Putamen (tissue), 1 donor: ENCODE measurements at places on chromosomes 6 and 20.

GRCh38 chr6:37693079-37693478 lies 4.6 kb downstream of the MDGA1 start:
- no peak for DNase-seq

- no peak for DNase-seq
Measured at GRCh38 chr6:128914051-128914450, 31.1 kb downstream of the LAMA2 start.

GRCh38 chr6:154491567-154492470 lies 18.7 kb downstream of the CNKSR3 start:
- no peak for DNase-seq

GRCh38 chr6:74050921-74051320 lies 354.9 kb downstream of the CD109 start:
- no peak for DNase-seq

- DNase-seq = no peak
Measured at GRCh38 chr20:46174469-46175126, 56.5 kb downstream of the CD40 start.

- DNase-seq = peak; percentile 84
Measured at GRCh38 chr20:53578492-53579222, 15.0 kb downstream of the ZNF217 start.

DNA sequence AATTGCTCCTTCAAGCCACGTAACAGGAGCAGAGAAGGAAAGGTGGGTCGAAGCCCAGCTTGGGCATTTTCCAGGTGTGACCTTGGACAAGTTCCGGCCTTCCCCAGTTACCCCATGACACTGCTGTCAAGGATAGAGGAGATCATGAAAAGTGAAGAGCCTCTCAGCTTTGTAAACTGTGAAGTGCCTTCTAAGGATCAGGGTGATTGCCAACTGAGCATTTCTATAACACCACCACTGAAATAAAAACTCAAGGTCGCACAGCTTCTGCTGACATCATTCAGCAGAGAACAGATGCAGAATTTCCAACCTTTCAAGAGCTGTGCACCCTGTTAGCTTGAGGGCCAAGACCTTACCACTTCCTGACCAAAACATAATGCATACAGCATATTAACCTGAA lies 24.0 kb upstream of the ZMYND8 start:
- DNase-seq = no peak

DNA sequence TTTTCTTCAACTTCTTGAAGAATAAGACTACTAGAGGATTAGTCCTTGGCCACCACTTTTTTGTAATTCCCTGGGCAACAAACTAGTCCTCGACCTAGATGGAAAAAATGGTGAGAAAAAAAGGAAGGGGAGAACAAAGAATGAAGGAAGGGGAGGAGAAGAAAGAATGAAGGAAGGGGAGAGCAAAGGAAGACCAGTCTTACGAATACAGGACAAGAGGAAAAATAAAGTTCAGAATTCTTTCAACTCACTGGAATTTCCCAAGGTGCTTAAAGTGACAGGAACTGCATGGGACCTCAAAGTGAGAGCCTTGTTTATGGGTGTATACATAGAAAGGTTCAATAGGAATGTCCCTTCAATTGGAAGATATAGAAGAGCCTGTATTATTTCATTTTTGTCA lies 509.3 kb upstream of the JARID2 start:
- DNase-seq = no peak

DNA sequence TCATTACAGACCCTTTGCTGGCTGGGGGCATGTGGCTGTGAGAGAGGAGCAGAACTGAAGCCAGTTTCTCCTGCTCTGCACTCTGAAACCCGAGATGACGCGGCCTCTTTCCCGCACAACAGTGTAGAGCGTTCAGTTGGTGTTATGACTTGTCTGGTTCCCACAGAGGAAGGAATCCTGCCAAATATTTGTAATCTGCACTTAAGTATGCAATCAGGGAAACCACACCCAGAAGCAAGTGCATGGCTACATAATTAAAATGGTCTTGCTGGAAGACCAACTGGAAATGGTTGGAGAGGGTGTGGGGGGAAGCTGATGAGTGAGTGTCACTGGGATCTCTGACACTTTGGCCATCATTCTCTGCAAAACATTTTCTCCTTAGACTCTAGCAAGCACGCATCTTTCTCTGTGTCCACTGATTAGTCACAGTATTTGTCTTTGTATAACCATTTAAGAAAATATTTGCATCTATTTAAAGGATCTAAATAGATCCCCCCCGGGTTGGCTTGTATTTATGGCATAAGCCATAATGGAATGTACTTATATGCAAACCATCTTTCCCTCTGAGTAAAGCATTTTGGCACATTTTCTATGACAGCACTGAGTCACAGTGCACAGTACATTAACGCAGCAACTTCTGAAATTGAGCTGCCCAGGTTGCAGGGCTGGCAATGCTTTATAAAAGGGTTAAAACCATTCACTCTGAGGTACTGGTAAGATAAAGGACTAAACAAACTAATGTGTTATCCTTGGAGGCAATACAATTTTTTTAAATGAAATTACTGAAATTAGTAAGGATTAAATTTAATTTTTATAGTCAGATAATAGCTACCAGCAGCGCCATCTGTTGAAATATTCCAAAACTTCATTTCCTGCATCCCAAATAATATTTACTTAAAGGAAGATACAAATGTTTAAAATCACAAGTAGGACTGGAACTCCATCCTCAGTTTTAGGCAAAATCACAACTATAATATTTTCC lies 76.7 kb downstream of the FOXC1 start:
- no peak for DNase-seq

- no peak for DNase-seq
Measured at GRCh38 chr6:155388591-155388990, 67.0 kb downstream of the NOX3 start.

DNA sequence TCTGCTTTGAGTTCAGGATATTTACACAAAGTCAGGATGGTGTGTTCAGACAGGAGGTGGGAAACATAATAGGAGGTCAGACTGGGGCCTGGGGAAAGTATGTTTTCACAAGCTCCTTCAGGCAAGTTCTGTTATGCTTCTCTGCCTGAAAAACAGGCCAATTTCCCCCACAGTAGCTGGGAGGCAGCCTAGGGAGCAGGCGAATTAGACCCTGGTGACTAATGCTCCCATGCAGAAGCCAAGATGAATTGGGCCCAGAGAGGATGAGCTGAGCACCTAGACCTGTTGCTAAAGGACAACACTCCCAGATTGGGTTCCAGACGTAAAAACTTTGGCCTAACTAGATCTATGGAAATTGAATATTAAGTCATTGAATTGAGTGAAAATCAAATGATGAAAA lies 142.2 kb upstream of the MAP3K7 start:
- DNase-seq = no peak

DNA sequence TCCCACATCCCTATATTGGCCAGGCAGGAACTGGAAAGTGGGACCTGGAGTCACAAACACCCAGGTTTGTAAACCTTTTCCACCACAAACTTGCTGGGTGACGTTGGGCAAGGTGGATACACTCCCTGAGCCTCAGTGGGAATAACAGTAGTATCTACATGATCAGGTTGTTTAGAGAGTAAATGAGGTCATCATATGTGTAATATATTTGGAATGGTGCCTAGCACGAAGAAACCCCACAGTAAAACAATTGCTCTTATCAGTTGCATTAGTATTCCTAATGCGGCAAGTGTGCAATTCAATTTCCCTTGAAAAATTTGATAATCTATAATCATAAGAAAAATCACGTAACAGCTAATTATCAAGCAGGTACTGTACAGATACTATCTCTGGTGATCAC lies 51.9 kb downstream of the HIVEP2 start:
- DNase-seq = no peak

GRCh38 chr6:130895516-130895915 lies 68.3 kb downstream of the SMLR1 start:
- no peak for DNase-seq

DNA sequence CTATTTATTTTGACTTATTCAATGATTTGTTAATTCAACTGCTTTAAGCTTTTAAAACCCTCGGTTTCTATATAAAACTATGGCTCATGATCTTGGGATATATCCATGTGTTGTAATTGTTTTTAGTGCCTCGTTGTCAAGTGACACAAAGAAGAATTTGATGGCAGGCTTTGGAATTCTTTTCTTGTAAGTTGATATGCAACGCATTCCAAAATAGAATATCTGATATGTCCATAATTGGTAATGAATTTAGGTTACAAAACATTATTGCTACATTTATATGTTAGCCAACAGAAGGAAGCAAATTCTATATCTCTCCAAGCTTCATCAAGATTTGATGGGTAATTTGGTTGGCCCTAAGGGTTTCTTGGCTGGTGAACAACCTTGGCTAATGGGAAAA lies 220.4 kb upstream of the RIMS1 start:
- no peak for DNase-seq

DNA sequence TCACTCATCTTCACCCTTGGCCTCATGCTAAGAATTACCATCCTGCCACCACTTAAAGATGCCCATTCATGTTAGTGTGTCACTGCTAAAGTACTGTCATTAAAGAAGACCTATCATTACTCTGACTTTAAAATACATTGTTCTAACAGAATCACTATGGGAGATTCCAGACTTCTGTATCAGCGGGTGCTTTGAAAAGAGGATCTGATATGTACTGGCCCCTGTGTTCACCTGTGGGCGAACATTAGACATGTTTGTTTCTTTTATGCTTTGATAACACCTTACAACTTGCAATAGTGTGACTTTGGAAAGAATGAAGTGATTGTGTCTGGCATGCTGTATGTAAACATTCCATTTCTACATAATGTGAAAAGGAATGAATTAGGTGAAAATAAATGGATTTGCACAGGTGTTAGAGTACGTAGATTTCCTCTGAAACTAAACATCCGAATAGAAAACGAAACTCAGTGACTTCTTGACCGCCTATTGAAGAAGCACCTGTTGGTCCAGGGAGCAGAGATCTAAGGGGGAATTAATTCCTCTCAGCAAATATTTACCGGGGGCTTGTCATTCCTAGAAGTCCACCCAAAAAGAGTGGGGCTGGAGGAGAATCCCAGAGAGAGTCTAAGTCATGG lies 132.3 kb downstream of the CARMIL1 start:
- DNase-seq = no peak

GRCh38 chr6:34664256-34664971 lies 32.2 kb downstream of the ILRUN start:
- no peak for DNase-seq

- DNase-seq = no peak
Measured at GRCh38 chr20:51187261-51187660, 164.4 kb upstream of the KCNG1 start.

DNA sequence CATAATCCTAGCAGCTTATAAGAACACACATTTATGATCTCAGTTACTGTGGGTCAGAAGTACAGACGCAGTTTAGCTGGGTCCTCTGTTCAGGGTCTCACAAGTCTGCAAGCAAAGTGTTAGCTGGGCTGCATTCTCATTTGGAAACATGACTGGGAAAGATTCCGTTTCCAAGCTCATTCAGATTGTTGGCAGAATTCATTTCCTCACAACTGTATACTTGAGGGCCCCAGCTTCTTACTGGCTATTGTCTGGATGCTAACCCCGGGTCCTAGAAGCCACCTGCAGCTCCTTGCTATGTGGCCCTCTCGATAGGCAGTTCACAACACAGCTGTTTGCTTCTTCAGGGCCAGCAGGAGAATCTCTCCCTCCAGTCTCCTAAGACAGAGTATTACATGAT lies 13.1 kb downstream of the TCP11 start:
- DNase-seq = no peak

GRCh38 chr20:53448875-53449274 lies 144.8 kb downstream of the ZNF217 start:
- no peak for DNase-seq

GRCh38 chr6:107066697-107067659 lies 39.0 kb downstream of the MTRES1 start:
- DNase-seq = no peak

DNA sequence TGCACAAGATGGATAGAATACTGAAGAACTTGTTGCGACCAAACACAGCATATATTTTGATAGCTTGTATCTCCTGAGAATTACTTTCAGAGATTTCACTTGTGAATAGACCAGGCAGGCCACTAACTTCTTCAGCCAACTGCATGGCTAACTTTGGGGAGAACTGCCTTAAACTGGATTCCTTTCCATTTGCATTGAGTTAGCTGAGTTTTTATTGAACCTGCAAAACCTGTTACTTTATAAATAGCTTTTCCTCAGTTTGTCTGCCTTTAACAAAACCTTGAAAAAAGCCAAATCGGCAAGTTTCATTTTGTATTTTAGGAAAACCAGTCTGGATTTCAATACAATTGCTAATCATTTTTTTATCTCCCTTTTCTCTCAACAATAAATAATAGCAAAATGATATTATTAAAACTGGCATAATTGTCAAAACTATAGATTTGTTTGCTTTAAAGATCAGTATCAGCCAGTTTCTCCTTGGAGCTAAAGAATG lies 72.6 kb upstream of the SCGN start:
- DNase-seq = no peak

- no peak for DNase-seq
Measured at GRCh38 chr20:15482525-15482924, 1090.7 kb downstream of the KIF16B start.

GRCh38 chr20:57567471-57568079 lies 6.7 kb downstream of the PCK1 start:
- DNase-seq = no peak

DNA sequence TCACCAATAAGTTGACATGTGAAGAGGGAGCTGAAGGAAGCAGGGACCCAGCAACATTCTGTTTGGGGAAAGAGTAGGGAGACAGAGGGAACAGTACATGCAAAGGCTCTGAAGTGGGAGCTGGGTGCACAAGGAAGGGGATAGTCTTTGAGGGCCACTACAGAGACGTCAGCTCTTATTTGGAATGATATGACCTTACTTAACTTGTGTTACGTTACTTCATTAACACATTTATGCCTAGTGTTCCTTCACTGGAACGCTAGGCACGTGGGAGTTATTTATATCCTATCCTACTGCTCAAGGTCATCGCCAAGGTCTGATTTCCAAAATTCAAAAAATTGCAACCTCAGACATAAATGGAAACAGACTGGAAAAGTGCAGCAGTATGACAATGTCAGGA lies 20.2 kb downstream of the NAPB start:
- no peak for DNase-seq

- DNase-seq = no peak
Measured at GRCh38 chr6:45532721-45533210, 155.0 kb upstream of the SUPT3H start.
